ENCODE measurements at places on chromosomes 6 and 20. TPM values are rescaled to one million over a fixed set of nuclear protein-coding genes. Genes with fewer than 3 reads are reported as not detected.

GRCh38 chr6:72835749-72836148 is 213.9 kb downstream of the KCNQ5 start:
- no peak for DNase-seq

GRCh38 chr20:2402271-2402980 is 21.7 kb downstream of the TGM6 start:
- DNase-seq: no peak

GRCh38 chr6:19380293-19380692 is 456.9 kb upstream of the ID4 start:
- DNase-seq: no peak

DNA sequence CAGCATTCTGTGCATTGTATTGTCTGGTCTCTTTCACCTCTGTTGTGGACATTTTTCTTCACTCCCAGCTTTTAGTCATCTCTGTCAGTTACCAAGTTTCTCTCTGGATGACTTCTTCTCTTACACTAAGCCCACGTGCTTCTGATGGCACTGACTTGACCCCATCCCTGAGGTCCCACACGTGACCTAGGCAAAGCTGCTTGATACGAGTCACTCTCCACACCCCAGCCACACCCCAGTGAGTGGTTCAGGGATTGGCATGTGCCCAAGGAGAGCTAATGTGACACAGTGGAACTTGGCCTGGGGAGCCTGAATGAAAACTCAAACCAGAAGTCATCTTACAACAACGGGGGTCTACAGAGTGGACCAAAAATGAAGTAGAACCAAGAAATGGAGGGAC is 32.2 kb downstream of the HTR1E start:
- no peak for DNase-seq

DNA sequence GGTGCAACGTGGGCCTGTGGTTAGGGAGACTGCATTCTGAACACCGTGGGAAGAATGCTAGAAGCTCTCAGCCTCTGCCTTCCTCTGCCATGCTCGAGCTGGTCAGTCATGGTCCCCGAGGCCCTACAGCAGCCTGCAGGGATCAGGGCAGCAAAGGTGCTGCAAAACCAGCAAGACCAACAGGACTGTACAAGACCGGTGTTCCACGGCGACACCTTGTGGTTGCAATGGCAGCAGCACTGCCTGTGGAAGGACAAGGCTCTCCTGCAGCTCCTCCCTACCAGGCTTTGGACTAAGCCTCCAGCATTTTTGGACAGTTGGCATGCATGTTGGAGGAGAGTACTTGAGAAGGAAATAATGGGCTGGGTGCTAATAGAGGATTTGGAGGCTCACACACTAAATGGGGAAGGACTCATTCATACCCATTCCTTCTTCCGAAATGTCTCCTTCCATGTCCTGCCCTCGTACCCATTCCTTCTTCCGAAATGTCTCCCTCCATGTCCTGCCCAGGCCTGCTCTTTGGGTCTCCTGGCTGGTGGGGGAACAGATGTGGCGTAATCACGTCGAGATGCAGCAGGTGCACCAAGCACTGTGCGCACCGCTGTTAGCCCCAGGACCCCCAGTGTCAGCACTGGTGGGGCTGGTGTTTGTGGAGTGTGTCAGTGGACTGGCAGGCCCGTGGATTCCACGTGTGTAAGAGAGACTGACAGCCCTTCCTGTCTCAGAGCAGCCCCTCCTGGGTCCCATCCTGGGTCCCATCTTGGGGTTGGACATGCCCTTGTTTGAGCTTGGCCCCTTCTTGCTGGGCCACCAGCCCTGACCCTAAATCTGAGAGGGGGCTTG is 18.6 kb upstream of the MYT1 start:
- no peak for DNase-seq

- no peak for DNase-seq
Measured at GRCh38 chr20:35021063-35021462, 65.4 kb downstream of the MYH7B start.

Gene UST
- 0.93 TPM for total RNA-seq

Gene GABRR2
- total RNA-seq: 0.78 TPM

Gene AKAP12
- total RNA-seq: 1.1 TPM

Gene MEP1A
- not detected for total RNA-seq
